ENCODE measurements at places on chromosomes 16 and 17. TPM values are rescaled to one million over a fixed set of nuclear protein-coding genes. Genes with fewer than 3 reads are reported as not detected.

- no peak for DNase-seq
Measured at GRCh38 chr16:86031141-86031678, 132.2 kb downstream of the IRF8 start.

GRCh38 chr16:3983081-3983520 lies 102.6 kb upstream of the CREBBP start:
- DNase-seq = peak; percentile 89

DNA sequence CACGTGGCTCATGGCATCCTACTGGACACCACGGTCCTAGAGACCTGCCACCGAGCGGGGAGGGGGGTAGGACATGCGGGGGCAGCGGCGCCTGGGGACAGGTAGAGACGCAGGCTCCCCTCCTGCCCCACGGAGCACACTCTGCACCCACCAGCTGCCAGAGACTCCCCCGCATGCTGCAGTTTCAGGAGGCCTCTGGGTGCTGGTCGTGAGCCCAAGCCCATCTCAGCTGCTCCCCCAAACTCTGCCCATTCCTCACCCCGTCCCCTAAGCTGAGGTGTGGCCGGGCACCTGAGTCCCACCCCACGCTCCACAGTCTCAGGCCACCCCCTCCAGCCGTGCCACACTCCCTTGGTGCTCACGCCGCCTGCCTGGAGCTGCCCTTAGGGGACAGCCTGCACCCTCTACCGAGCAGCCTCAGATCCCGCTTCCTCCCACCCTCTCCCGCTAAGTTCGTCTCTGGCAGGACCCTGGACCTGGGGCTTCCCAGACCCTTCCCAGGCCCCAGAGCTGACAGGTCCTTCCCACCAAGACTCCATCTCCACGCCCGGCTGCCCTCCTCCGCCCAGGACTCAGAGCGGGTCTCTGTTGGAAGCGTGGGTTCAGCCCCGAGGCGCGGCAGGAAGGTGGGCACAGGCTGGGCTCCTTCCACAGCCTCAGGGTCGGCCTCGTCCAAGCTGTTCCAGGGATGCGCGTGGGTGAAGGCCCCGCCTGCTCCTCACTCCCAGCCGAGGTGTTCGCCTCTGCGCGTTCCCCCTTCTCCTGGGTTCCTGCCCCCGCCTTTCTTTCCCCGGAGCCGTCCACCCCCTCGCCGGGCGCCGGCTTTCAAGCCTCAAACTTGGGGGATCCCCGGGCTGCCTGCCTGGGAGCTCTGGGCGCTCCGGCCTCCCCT lies 1.3 kb downstream of the RAB40B start:
- no peak for DNase-seq

The CES1 gene
- not detected for total RNA-seq

GRCh38 chr17:8588877-8589554 lies 41.5 kb downstream of the MYH10 start:
- DNase-seq = no peak

The OSGIN1 gene
- total RNA-seq = 11.0 TPM

DNA sequence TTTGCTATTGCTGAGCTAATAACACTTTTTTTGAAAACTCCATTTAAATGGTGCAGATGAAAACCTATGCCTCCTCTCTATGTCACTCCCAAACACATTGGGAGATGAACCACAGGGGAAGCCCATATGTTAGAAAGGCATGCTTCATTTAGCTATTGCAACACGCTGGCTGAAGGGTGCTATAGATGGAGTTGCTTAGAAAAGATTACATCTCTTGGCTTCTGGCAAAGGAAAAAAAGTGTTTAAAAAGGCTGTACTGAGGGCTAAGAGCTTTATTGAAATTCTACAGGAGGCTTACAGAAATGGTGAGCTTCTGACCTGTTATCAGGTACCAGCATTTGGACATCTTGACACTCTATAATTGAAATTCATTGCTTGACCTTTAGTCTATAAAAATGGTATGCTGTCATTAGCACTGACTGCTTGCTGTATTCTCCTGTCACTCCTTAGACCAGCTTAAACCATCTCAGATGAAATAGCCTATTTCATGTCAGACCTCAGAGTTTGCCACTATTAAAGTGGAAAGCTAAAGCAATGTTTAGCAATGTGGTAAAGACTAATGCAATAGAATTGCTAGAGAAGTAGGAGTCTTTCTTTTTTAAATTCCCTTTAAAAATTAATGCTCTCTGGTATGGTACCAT lies 503.9 kb downstream of the CDH11 start:
- no peak for DNase-seq

The WFIKKN1 gene
- total RNA-seq = 64.4 TPM

DNA sequence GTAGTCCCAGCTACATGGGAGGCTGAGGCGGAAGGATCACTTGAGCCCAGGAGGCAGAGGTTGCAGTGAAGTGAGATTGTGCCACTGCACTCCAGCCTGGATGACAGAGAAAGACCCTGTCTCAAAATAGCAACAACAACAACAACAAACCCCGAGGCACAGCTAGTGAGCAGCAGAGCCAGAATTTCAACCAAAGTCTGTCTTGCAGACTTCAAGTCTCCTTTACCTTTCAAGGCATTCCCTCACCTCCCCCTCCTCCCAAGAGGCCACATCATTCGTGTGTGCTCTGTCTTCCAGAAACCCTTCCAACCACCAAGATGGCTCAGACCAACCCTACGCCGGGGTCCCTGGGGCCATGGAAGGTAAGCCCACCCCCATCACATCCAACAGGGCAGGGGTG lies 2.2 kb downstream of the CRYBA1 start:
- no peak for DNase-seq

DNA sequence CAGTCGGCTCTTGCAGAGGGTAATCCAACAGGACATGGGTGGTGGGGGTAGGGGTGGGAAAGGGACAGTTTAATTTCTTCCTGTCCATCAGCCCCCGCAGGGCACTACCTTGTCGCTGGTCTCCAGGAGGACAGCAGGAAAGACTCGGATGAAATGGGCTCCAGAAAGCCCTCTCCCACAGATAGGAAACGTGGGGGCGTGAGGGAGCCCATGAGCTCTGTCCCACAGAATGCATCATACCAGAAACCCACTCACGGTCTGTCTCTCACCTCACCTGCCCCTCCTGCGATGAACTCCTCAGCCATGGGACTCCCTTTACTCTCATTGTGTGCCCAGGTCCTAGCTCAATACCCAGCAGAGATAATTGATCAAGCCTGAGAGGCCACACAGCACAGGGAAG lies 240.1 kb downstream of the GSG1L start:
- DNase-seq = no peak

All from G401 (cell line).